SK-N-SH (cell line): ENCODE measurements at places on chromosomes 4 and X. TPM values are rescaled to one million over a fixed set of nuclear protein-coding genes. Genes with fewer than 3 reads are reported as not detected.

GRCh38 chrX:14872355-14872754 lies 514 bp downstream of the FANCB start:
- DNase-seq: peak; percentile 34

The NLGN4X gene
- polyA plus RNA-seq: 0.05 and 0.31 TPM in 2 replicates

GRCh38 chr4:115720611-115721010 lies 607.2 kb upstream of the NDST4 start:
- DNase-seq: no peak

DNA sequence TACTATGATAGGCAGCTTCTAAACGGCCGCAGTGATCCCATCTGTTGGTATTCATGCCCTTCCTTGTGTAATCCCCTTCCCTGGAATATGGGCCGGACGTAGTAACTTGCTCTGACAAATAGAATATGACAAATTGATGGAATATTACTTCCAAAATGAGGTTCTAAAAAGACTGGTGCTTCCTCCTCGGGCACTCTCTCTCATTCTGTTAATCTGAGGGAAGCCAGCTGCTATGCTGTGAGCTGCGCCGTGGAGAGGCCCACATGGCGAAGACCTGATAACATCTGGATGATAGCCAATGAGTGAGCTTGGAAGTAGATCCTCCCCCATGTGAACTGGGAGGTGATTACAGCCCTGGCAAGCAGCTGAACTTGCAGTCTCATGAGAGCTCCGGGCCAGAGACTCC lies 27.2 kb upstream of the SLC25A4 start:
- peak; percentile 86 for DNase-seq

The FDCSP gene
- polyA plus RNA-seq: not detected in 2 replicates

GRCh38 chr4:13762130-13762529 lies 134.6 kb upstream of the BOD1L1 start:
- DNase-seq: no peak

DNA sequence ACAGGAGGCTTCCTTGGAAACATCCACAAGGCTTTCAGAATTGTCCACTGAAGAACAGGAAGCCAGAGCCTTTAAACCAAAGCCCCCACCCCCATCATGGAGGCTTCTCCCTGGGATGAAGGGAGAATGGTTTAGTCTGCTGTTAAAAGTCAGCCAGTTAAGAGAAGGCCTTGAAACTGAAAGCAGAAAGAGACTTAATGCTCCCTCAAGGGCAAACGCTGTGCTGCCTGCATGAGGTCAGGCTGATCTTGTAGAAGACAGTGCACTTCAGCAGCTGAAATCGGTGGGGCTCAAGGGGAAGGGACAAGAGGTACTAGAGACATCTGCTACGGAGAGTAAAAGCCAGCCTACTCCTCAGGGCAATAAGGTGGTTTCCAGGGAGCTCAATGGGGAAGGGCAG lies 69.0 kb downstream of the HPRT1 start:
- DNase-seq: no peak

DNA sequence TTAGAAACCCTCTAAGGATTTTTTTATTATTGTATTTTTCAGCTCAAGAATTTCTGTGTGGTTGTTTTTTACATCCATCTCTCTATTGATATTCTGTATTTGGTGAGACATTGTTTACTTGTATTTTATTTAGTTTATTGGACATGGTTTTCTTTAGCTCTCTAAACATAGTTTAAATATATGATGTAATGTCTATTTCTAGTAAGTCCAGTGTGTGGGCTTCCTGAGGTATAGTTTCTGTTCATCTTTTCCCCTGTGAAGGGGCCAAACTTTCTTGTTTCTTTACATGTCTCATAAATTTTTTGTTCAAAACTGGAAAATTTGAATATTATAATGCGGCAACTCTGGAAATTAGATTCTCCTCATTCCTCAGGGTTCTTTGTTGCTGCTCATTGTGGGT lies 28.2 kb upstream of the ATRX start:
- DNase-seq: no peak

- no peak for DNase-seq
Measured at GRCh38 chr4:129788486-129788885, 692.5 kb downstream of the C4orf33 start.

The KIAA1210 gene
- not detected in 2 replicates for polyA plus RNA-seq

DNA sequence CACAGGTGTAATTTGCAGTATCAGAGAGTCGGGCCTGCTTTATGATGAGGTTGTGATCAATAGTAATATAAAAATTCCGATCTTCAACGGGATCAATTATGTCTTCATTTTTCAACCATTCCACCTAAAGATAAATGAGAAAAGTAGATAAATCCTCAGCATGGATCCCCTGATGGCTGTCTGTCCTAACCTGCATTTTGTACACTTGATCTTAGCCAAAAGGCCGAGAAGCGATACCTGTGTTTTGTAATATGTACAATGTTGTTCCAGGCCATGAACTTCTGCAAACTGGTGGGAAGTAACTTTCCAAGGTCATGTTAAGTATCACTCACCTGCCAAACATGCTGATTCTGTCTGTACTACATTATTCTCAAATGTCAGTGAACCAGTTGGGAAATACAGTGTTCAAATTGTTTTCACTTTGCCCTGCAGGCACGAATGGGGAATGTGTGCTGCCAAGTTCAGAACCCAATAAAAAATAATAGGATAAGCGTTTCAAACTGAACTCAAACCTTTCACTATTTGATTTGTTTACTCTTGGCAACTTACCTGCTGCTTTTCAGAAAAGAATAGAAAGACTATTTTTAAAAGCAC lies 298.1 kb downstream of the UNC5C start:
- no peak for DNase-seq

DNA sequence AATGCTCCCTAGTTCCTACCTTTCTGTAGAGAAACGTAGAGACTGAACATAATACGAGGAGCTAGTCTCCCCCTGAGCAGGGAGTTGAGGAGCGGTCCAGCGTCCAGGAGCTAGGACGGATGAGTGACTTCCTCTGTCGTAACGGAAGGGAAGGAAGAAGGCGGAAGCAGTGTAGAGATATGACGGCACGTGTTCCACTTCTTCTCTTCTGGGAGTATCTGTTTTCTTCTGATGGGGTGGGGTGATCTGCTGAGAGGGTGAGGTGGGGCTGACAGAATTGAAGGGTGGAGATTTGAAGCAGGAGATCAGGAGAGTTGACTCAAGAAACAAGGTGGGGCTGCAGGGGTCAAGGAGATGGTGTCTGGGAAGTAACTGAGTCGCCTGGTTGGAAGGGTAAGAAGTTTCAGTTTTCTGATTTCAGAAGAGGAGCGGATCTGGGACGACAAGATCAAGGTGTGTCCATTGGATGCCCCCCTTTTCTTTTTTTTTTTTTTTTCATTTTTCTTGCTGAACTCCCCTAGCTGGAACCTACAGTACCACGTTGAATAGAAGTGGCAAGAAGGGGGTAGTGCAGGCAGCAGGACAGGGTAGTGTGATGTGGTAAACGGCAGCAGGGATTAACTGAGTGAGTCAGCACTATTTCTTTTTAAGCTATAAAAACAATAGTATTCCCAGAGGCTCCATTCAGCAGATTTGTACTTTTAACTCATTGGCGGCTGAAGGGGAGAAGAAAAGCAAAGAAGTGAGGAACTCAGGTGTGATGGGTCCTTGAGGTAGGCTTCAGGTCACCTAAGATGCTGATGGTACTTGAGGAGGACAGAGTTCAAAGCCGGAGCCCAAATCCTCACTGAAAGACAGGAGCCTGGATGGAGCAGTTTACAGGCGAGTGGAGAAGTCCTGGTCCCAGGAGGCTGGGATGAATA lies 50.8 kb upstream of the SETD7 start:
- DNase-seq: no peak

DNA sequence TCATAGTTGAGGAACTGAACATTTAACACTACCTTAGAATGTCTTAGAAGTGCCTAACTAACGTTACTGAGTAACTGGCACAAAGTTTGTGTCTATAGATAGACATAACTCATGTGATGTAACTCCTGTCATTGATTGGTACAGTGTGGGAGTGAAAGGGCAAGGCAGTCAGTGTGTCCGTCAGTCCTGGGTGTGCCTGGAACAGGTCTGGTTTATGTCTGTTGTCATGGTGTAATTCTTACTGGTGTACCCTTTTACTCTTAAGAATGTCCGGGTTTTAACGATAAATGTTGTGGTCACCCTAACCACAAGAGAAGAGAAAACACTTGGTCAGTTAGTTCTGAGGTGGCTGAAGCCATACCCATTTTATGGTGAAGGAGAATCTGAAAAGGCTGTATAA lies 93.1 kb upstream of the ESX1 start:
- no peak for DNase-seq

The MTCP1 gene
- 3.7 and 4.9 TPM in 2 replicates for polyA plus RNA-seq

DNA sequence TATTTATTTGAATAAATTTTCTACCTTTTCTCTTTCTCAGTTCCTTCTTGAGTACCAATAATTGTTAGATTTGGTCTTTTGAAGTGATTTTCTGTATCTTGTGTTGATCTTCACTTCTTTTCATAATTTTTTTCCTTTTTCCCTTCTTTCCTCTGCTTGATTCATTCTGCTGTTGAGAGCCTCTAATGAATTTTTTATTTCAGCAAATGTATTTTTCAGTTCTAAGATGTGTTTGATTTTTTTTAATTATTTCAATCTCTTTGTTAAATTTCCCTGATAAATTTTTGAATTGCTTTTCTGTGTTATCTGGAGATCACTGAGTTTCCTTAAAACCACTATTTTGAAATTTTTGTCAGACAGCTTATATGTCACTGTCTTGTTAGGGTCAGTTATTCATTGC lies 155.4 kb upstream of the IL15 start:
- no peak for DNase-seq

DNA sequence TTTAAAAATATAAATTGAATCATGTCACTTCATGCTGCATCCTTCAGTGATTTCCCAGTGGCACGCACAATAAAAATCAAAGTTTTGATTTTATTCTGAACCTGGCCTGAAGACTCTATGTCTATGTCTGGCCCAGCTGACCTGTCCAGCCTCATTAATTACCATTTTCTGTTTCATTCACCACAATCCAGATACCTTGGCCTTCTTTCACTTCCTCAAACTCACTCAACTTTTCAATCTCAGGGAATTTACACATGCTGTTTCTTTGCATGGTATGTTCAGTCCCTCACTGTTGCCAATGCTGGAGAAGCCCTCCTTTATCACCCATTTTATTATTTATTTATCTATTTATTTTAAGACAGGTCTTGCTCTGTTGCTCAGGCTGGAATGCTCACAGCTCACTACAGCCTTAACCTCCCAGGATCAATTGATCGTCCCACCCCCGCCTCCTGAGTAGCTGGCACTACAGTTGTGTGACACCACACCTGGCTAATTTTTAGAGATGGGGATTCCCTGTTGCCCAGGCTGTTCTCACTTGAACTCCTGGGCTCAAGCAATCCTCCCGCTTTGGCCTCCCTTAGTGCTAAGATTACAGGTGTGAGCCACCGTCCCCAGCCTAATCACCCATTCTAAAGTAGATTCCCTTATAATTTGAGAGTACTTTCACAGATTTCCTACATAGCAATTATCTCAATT lies 43.1 kb downstream of the ZGRF1 start:
- no peak for DNase-seq

DNA sequence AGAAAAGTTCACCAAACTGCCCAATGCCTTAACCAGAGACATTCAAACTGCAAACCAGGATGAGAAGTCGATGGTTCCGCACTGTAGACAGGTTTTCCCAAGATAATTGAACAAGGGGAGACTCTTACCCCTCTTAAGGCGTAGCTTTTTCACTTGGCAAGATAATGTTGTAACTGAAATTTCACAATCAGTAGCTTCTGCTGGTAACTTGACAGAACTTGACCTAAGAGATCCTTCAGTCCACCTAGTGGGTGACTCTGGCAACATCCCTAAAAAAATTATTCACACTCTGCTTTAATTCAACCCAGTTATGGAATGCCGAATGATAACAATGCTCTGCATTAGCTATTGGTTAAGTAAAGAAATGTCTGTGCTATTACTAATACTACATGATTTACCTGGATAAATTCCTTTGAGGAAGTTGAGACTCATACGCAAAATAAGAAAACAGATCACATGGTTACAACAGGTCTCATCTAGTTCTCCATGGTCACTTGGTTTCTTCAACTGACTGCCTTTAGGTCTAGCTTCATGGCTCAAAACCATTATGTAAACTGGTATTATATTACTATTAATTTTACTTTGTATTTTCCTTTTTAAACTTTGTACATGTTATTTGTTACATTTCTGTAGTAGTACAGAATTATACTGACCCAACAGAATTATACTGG lies 9.1 kb downstream of the ELF2 start:
- peak; percentile 48 for DNase-seq
